ENCODE measurements at places on chromosomes 3 and 15. TPM values are rescaled to one million over a fixed set of nuclear protein-coding genes. Genes with fewer than 3 reads are reported as not detected.

DNA sequence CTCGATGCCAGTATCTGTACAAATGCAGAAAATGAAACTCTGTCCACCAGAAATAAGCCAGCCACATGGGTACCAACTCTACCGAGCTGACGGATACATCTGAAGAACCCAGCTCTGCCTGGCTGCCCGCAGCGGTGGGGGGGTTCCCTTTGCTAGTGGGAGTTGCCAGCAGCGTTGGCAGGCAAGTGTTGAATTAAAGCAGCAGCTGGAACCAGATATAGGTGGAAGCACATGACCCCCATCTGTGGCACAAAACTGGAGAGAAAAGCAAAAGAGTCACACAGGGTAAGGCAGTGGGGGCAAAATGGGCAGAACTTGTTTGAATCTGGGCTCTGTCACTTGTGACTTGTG is 17.9 kb downstream of the CRYGS start:
- DNase-seq, result no peak

DNA sequence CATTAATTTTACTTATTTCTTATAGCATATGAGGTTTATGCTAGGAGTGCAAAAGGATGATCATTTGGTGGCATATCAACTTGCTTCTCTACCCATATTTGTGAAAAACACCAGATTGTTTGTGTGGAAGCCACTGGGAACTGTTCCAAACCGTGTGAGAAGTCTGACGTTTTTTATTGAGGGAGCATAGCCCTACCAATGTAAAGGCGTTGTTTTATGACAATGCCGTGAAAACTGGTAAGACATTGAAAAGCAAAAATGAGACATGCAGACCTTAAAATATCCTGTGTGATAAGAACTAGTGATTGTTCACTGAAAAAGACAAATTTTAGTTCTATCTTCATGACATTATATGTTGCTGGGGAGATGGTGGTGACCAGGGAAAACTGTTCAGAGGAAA is 87.8 kb downstream of the CHL1 start:
- DNase-seq, result no peak

DNA sequence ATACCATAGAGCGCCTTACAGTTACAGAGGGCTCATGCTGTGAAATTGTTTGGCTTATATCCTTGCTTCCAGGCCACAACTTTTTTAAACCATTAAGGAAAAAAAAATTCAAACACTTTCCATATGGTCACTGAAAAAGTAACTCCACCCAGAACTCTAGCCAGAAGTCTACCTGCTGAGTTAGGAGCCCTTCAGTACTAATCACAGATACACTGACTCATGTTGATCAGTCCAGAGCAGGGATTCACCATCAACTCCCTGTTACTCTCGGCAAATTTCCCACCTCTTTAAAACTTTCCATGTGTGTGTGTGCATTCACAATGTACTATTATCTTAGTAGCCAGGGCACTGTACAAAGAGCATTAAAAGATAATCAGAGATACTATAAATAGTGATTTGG is 372.8 kb downstream of the MAGI1 start:
- DNase-seq, result no peak

DNA sequence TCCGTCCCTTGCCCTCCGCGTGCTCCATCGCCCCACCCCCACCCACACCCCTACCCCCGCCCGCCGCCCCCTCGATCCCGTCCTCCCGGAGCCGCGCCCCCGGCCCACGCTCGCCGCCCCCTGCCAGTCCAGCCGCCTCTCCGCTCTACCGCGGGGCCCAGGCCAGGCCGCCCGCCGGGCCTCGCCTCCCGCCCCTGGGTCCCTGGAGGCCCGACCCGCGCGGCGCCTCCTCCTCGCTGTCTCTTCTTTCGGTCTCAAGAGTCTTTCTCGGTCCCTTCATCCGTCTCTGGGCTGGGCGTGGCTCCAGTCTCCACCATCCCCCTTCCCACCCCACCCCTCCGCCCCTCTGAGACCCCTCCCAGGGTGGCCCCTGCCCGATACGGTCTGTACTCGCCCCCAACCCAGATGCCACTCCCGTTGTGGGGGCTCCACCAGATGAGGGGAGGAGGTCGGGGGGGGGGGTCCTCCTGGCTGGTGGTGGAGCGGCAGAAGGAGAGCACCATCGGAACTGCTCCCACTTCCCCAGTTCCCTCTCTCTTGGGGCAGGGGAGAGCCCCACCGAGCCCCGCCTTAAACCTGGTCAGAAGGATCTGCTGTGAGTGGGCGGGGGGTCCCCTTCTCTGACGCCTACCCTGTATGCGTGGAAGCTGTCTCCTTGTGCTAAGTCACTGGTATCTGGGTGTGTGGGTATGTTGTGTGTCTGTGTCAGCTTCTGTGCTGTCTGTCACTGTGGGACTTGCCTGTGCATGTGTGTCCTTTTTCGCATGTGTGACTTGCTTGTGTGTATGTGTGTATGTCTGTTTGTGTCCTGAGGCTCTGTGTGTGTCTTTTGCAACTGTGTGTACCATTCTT is 1.0 kb downstream of the PRKCD start:
- DNase-seq, result peak; percentile 16

GRCh38 chr3:88003115-88003755 is 55.6 kb downstream of the CGGBP1 start:
- peak; percentile 64 for DNase-seq

The CX3CR1 gene
- total RNA-seq, result not detected

The SERPINI2 gene
- not detected for total RNA-seq
